NCI-H1436 (cell line): ENCODE measurements at places on chromosomes 11 and 22.

- no peak for DNase-seq
Measured at GRCh38 chr22:24952837-24953383, 394 bp downstream of the KIAA1671 start.

- peak; percentile 85 for DNase-seq
Measured at GRCh38 chr22:24270556-24271385, at the start of gene SPECC1L. Gene SPECC1L, plus strand, starts transcription at chr22:24270831. Its CDS starts 31,401 bp downstream, at chr22:24302232.

GRCh38 chr11:128901653-128902514 lies 10.7 kb downstream of the KCNJ5 start:
- DNase-seq, result no peak

GRCh38 chr22:32720924-32721323 lies 80.6 kb upstream of the TIMP3 start:
- no peak for DNase-seq
